Fibroblast of skin of right biceps (primary cell): ENCODE measurements at places on chromosomes 7 and 10.

DNA sequence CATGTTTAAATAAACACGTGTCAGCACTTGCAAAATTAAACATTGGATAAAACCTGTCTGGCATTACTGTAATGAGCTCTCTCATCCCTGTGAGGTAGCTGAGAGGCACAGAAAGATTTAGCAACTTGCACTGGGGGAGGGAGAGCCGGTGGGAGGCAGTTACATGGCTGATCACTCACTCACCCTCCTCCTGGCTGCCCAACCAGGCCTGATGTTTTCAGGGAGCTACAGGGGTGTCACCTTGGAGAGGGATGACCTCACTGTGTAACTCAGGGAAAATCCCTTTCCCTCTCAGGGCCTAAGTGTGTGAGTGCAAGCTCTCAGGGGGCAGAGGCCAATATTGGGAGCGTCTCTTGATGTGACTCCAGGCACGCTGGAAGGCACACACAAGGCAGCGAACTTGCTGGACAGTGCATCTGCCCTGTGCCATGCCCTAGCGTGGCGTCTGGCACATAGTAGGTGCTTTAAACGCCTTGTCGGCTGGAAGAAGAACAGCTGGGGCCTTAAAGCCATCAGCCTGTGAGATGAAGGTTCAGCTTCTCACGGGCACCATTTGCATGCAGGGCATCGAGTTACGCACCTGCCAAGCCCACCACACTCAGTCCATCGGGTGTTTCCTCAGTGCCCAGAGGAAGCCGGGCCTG, 51.1 kb downstream of the ELFN1 start:
- peak; percentile 42 for DNase-seq

GRCh38 chr7:108235451-108236061, 105.4 kb upstream of the LAMB4 start:
- DNase-seq, result peak; percentile 21

GRCh38 chr10:98396096-98397063, 18.6 kb downstream of the PYROXD2 start:
- DNase-seq, result no peak

DNA sequence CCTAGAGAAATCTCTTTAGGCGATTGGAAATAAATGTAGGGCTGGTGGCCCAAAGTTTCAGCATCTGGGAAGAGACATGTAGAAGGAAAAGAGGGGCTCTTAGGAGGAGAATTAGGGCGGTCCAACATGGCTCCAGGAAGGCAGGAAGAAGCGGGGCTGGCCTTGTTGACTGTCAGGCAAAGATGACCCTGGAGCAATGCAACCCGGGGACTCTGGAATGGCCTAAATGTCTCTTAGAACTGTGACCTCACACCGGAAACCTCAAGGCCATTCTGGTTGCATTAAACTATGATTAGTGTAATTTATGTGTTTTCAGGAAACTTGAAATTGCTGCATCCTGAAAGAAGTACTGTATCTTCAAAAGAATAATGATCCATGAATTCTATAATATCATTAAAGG, 66.8 kb downstream of the NRP1 start:
- DNase-seq, result no peak

DNA sequence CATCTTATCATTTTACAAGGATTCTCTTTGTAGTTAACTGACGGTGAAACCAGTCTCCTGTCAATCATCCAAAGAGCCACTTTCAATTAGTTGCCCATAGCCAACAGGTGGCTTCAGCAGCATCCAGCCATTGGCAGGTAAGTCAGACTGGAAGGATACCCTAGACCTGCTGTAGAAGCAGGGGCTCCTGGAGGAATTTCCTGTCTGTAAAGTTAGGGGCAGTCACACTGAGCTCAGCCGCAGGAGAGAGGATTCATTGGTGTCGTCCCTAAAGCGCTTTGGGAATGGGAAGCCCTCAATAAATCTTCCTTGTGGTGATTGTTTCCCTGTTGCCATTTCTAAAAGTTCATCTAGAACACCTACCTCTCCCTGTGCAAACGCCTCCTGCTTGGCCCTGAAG, 140.4 kb downstream of the CELF2 start:
- no peak for DNase-seq

- no peak for DNase-seq
Observed at GRCh38 chr7:146636033-146636356, 519.4 kb downstream of the CNTNAP2 start.

GRCh38 chr7:140033036-140033435, 29.7 kb downstream of the PARP12 start:
- peak; percentile 57 for DNase-seq

DNA sequence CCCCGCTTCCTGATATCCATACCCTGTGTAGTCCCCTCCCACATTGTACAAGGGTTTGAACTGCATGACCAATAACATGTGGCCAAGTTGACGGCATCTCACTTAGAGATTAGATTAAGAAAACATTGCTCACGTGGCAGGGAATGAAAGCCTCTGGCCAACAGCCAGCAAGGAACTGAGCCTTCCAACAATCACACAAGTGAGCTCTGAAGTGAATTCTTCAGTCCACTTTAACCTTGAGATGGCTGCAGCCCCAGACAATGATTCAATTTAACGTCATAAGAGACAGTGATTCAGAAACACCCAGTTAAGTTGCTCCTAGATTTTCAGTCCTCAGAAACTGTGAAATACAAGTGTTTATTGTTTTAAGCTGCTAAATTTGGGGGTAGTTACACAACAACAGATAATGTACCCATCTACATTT, 165.9 kb upstream of the PLXNA4 start:
- DNase-seq, result peak; percentile 95

- DNase-seq, result no peak
Observed at GRCh38 chr7:79716329-79716728, 262.9 kb upstream of the MAGI2 start.

DNA sequence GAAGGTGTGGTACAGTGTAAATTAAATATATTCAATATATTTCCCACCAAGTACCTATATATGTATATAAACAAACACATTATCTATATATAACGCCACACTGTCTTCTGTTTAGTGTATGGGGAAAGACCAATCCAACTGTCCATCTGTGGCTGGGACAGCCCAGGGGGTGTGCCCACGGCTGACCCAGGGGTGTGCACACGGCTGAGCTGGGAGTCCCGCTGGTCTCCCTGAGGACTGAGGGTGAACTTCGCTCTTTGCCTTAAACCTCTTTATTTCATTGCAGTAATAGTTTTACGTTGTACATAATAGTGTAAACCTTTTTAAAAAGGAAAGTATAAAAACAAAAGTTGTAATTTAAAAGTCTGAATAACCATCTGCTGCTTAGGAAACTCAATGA, 6.3 kb downstream of the EN2 start:
- DNase-seq, result no peak

DNA sequence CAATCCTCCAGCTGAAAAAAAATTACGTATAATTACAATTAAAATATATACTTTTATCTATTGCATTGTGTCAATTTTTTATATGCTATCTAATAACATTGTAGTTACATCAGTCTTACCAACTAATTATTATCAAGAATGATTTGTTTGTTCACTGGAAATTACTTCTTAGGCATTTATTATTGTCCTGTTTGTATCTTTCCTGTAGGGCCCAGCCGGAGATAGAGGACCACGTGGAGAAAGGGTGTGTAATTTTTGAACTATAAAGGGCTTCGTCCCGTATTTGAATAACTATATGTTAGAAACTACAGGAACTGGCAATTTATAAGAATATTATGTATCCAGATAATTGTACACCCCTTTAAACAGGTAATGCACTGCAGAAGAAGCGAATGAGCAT, 4.1 kb downstream of the COL1A2 start:
- no peak for DNase-seq

GRCh38 chr10:116452338-116452720, 24.7 kb downstream of the PNLIPRP3 start:
- DNase-seq, result no peak

GRCh38 chr10:78964952-78965633, 103.7 kb upstream of the ZMIZ1 start:
- DNase-seq, result no peak

DNA sequence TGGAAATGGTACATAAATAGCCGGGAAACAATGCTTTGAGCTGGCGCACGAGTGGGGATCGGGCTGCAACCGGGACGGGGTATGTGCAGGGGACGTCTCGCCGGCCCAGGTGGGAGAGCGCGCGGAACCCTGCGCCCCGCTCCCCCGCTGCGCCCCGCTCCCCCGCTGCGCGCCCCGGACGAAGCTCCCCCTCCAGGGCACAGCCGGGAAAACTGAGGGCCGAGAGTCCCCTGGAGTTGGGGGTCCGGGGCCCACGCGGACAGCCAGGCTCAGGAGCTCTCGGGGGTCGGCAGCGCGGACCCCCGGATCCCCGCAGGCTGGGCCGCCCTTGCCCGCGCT, 514 bp downstream of the RADIL start:
- no peak for DNase-seq

DNA sequence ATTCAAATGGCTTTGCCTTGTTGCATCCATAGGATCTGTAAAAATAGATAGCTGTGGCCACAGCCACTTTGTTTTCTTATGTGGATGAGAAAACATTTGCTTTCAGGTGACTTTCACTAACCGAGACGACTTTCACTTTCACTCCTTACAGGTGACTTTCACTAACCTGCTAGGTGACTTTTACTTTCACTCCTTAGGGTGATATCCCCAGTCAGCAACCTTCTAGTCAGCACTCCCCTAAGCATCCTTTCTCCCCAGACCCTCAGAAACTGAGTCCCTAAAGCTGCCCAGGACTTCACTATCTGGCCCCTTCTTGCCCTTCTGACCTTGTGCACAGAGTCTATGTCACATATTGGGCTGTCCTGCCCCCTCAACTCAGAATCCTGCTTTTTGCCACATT, 177.5 kb downstream of the RELN start:
- DNase-seq, result no peak

- DNase-seq, result no peak
Observed at GRCh38 chr7:11605749-11606148, 226.2 kb downstream of the THSD7A start.

DNA sequence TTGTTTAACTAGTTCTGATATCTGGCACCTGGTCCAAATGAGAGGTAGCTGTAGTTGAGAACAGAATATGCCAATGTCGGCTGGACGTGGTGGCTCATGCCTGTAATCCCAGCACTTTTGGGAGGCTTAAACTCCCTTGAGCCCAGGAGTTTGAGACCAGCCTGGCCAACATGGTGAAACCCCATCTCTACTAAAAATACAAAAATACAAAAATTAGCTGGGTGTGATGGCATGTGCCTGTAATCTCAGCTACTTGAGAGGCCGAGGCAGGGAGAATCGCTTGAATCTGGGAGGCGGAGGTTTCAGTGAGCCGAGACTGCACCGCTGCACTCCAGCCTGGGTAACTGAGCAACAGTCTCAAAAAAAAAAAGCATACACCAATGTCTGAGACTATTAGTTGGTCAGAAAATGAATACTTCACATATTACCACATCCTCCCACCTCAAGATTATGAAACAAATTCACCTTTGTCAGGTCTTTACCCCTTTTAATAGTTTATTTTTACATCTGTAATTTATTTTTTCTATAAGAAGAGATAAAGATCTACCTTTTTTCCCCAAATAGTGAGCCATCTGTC, 38.8 kb downstream of the EPC1 start:
- DNase-seq, result no peak

DNA sequence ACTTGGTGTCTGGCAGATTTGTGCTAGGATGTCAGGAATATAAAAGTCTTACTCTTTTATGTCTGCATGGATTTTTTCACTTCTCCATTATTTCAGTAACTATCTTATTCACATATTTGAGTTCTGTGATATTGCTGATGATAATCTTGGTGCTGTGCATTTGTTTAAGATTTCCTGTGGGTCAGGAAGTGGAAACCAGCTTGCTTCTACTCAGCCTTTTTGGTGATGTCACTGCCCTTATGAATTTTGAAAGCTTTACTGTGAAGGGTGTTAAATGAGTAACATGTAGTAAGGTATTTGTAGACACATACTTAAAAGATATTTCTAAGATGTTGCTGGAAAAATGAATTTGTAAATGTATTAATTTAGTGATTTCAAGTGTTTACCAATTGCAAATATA, 69.5 kb upstream of the VOPP1 start:
- DNase-seq, result peak; percentile 4

GRCh38 chr10:49768329-49768728, 6.2 kb upstream of the OGDHL start:
- no peak for DNase-seq

GRCh38 chr7:42650171-42650570, 261.7 kb downstream of the C7orf25 start:
- DNase-seq, result no peak

GRCh38 chr7:73717025-73717807, 2.3 kb downstream of the STX1A start:
- peak; percentile 51 for DNase-seq

GRCh38 chr10:130025326-130025725, 61.3 kb upstream of the EBF3 start:
- DNase-seq, result no peak

DNA sequence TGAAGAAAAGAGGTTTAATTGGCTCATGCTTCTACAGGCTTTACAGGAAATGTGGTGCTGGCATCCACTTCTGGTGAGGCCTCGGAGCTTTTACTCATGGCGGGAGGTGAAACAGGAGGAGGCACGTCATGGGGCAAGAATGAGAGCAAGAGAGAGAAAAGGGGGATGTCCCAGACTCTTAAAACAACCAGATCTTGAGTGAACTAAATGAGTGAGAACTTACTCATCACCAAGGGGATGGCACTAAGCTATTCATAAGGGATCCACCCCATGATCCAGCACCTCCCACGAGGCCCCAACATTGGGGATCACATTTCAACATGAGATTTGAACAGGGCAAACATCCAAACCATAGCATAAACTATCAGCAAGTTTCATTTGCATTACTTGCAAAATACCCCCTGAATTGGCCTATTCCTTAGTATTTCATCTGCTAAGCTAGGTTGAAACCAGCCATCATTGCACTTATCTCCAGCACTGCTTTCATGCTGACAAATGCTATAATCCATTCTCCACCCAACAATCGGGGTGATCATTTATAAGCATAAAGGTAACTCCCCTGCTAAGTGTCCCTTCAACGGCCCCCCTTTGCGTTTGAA, 179.0 kb downstream of the NOC3L start:
- DNase-seq, result peak; percentile 99

DNA sequence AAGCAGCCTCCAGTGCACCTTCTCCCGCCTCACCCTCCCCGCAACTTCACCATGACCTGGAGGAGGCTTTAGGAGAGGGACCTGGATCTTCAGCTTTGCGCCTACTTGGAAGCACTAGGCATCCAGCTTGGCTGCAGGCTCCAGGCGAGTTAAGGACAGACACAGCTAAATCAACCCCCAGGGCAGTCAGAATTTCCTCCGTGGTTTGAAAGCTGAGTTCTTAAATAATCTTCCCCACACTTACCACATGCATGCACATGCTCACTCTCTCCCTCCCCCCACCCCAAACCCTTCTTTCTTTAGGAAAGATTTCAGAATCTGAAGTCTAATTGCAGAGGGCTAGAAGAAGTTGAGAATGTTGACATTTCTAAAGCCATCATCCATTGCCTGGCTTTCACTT, 36.7 kb upstream of the LRRC4 start:
- peak; percentile 60 for DNase-seq

- no peak for DNase-seq
Observed at GRCh38 chr7:122463631-122464030, 159.1 kb upstream of the FEZF1 start.

GRCh38 chr7:106061301-106061979, 50.7 kb downstream of the SYPL1 start:
- DNase-seq, result no peak

GRCh38 chr7:17105701-17106100, 192.8 kb upstream of the AHR start:
- DNase-seq, result peak; percentile 2
